GM23248 (cell line): ENCODE measurements at places on chromosomes 5 and 9. TPM values are rescaled to one million over a fixed set of nuclear protein-coding genes. Genes with fewer than 3 reads are reported as not detected.

DNA sequence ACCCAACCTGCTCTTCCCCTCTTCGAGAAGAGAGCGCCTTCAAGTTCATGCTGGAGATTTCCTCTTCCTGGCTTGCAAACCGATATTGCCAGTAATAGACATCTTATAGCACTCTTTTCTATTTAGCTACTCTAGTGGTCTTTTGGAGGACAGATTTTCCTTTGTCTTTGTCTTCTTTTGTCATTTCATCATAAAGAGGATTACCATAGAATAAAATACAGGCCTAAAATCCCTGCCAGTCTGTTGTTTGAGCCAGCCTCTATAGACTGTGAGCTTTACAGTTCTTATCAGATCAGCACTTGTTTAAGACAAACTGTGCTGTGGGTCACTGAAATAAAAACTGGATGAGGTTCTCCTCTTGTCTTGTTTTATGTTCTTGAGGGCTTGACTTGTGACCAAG lies 802.8 kb downstream of the NR2F1-AS1 start:
- H3K4me3 ChIP-seq, result no peak overlapping the region
- H3K27me3 ChIP-seq, result no peaks in the 10 kb centered on the region
- no peak for DNase-seq
- no peak overlapping the region for H3K27ac ChIP-seq
- H3K4me1 ChIP-seq, result no peaks in the 10 kb centered on the region

Gene IFNE
- 1.8 TPM in 2 replicates for total RNA-seq

- no peaks in the 10 kb centered on the region for H3K27me3 ChIP-seq
- no peak overlapping the region for H3K4me3 ChIP-seq
- DNase-seq, result no peak
- H3K4me1 ChIP-seq, result peaks cover 28% of the 10 kb centered on the region
Measured at GRCh38 chr5:171157775-171158174, 151.3 kb upstream of the TLX3 start.

DNA sequence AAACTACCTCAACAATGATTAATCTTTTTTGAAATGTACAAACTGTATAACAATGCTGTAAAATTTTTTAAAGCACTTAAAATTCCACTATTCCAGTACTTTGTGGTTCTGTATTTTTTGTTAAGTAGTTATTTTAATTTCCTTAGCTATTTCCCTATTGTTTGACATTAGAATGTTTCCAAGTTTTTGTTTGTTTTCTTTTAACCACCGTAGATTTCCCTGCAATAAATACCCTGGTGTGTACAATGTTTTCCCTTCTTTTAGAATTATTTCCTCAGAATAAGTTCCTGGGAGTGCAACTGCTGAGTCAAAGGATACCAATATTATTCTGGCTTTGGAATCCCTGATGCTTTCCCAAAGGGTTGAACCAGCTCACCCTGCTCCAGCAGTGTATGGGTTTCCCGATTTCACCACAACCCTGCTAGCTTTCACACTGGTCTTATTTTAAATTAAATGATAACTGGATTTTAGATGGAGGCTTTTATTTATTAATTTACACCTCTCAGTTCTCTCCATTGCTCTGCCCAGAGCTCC lies 20.6 kb upstream of the ANGPTL2 start:
- H3K27me3 ChIP-seq, result no peaks in the 10 kb centered on the region; the same call in 1 of the 2 replicates
- H3K36me3 ChIP-seq, result no peaks in the 10 kb centered on the region
- peak; percentile 15 for DNase-seq
- no peak overlapping the region for H3K4me3 ChIP-seq

DNA sequence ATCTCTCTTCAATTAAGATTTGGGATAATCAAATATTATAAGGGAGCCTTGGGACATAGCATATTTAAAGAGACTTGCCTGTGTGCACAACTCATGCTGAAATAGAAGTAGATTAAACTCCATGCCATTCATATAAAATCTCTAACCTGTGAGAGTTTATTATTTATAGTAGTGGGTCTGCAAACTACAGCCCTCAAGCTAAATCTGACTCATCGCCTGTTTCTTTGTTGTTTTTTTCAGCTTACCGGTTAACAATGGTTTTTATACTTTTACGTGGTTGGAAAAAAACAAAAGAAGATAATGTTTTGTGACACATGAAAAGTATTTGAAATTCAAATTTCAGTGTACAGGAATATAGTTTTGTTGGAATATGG lies 61.9 kb upstream of the GHR start:
- H3K27ac ChIP-seq, result no peak overlapping the region
- H3K4me1 ChIP-seq, result peaks cover 10% of the 10 kb centered on the region
- H3K36me3 ChIP-seq, result no peaks in the 10 kb centered on the region
- no peaks in the 10 kb centered on the region; the same call in 1 of the 2 replicates for H3K27me3 ChIP-seq
- DNase-seq, result no peak
